Fibroblast of the aortic adventitia (primary cell): ENCODE measurements at places on chromosomes 7 and 10.

DNA sequence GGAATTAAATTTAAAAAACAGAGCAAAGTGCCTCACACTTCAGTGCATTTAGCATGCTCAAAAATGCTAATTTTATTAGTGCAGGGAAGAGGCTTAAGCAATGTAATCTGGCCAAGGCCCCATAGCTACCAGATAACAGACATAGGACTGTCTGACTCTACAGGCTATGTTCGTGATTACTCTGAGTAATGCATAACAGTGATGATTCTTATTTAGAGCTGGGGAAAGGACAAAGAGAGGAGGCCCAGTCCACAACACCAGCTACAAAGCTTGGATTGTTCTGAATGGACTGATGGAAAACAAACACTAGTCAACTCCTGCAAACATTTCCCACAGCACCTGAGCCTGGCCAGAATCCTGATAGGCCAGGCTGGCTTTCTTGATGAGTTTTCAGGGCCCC lies 8.4 kb upstream of the CH25H start:
- peak; percentile 13 for DNase-seq

- DNase-seq, result no peak
Observed at GRCh38 chr7:52501696-52502095, 533.7 kb upstream of the POM121L12 start.

DNA sequence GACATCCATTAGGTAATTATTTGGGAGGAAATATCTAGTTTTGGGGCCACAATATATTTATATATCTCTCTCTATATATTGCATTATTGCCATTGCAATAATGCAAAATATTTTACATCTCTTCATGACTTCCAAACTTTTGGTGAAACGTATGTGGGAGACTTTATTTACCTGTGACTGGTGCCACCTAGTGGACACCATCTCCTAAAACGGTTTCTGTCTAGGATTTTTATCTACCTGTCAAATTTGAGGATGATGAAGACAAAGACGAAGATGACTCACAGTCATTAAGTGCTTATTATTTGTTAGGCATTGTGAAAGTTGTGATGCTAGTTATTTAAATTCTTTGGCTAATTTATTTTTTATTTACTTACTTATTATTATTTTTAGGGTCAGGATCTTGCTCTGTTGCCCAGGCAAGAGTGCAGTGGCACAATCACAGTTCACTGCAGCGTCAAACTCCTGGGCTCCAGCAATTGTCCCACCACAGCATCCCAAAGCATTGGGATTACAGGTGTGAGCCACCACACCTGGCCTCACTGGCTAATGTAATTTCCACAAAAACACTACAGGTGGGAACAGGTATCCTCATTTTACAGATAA lies 18.7 kb upstream of the CBLL1 start:
- peak; percentile 83 for DNase-seq

DNA sequence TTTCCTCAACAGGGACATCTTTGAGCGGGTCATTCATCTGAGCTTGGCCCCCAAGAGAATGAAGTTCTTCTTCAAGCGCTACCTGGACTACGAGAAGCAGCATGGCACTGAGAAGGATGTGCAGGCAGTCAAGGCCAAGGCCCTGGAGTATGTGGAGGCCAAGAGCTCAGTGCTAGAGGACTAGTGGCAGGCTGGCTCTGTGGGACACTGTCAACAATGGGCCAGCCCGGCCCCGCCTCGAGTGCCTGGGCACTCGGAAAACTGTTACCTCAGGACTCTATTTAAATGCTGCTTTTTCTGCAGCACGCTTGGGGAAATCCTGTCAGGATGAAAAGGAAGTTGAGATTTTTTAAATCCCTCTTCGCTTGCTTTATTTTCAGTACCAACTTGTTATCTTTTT lies 6.8 kb downstream of the CALHM2 start:
- no peak for DNase-seq

DNA sequence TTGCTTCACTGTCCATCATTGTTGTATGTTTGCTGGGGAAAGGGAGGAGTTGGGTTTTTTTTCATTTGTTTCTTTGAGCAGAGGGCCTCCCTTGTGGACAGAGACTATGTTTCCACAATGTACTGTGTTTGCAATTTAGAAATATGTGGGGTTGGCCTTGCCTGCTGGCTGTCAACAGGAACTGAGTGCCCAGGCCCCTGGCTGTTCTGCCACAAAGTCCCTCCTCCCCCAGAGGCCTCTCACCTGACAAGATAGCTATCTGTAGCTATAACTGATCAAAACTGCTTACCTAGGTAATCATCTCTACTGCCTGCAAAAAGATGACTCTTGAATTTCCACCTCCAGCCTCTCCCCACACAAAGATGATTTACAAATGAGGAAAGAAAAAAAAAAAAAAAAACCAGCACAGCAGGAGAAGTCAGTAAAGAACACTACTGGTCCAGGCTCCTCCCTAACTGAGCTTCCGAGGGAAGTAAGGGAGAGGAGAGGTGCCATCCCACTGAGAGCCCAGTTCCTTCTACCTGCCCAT lies 121.8 kb downstream of the SGMS1 start:
- DNase-seq, result no peak

- no peak for DNase-seq
Observed at GRCh38 chr10:88385601-88386203, 197.4 kb downstream of the RNLS start.

- DNase-seq, result no peak
Observed at GRCh38 chr7:17406738-17407137, 108.3 kb downstream of the AHR start.

GRCh38 chr10:123841560-123841959 lies 50.0 kb downstream of the CPXM2 start:
- no peak for DNase-seq

DNA sequence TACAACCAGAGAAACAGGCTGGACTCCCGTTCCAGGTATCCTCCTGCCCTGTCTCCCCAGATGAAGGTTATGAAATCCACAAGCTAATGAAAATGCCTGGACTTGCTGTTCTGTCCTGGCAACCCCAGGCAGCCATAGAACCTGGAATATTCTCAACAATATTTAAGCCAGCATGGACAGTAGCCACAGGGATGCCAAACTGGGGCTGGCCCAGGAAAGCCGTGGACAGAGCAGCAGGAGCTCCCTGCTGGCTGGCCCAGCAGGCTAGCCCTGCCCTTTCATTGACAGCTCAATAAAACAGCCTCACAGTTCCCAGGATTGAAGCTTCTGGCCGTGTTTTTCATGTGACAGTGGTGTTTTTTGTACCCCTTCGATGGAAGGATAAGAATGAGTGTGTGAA lies 230.6 kb downstream of the BMPER start:
- DNase-seq, result no peak

GRCh38 chr7:73995330-73995729 lies 32.6 kb upstream of the ELN start:
- DNase-seq, result peak; percentile 90

- peak; percentile 41 for DNase-seq
Observed at GRCh38 chr10:26331371-26331770, 106.8 kb upstream of the APBB1IP start.

- no peak for DNase-seq
Observed at GRCh38 chr7:4208086-4208485, 474.0 kb upstream of the FOXK1 start.

DNA sequence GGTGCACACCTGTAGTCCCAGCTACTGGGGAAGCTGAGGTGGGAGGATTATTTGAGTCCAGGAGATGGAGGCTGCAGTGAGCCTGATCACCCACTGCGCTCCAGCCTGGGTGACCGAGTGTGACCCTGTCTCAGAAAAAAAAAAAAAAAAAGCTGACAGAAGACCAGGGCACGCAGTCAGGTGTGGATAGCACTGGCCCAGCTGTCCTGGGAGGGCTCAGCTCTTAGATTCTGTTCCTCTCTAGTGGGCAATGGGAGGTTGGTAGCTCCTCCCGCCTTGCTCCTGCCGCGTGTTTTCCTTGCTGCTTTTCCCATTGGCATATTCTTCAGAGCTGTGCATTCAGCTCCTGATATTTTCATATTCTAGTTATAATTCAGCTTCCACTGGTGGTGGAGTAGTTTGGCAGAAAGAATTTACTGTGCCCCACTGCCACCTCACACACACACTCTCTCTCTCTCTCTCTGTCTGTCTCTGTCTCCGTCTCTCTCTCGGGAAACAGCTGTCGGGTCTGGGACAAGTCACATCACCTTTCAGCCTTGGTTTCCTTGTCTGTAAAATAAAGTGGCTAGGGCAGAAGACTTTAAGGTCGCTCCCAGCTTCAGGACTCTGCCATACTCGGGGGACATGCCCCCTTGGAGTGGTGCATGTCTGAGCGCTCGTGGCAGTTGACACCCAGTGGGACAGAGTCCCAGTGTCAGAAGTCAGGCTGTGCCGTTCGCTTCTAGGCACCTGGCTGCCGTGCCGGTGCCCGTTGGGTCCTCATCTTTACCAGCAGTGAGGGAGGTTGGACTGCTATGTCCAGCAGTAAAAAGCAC lies 25.9 kb upstream of the ANKRD2 start:
- no peak for DNase-seq

DNA sequence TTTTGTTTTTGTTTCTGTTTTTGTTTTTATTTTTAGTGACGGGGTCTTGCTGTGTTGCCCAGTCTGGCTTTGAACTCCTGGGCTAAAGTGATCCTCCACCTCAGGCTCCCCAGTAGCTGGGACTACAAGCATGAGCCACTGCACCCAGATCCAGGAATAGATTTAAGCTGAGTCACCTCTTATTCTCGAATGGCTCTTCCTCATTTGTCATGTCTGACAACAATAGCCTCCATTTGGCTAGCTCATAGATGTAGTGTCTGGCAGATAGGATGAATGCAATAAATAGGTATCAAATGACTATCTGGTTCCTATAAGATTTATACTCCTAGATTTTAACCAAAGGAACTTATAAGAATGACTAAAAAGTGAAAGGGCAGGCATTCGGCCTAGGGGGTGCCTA lies 172.9 kb downstream of the TMEM26 start:
- peak; percentile 56 for DNase-seq

DNA sequence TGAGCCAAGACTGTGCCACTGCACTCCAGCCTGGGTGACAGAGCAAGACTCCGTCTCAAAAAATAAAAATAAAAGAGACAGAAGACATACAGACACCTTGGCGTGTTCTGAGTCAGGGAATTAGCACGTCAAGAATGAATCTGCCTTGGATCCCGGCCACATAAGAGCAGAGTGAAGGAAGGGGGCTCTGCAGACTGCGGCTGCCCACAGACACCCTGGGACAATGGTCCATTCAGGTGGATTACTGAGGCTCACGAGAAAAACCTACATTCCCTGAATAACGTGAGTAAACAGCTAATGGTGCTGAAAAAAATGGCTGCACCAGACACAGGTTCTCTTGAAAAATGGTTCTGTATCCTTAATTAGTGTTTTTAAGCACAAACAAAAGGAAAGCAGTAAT lies 100.1 kb upstream of the FGFR2 start:
- no peak for DNase-seq
